ENCODE measurements at places on chromosomes 11 and 22.

DNA sequence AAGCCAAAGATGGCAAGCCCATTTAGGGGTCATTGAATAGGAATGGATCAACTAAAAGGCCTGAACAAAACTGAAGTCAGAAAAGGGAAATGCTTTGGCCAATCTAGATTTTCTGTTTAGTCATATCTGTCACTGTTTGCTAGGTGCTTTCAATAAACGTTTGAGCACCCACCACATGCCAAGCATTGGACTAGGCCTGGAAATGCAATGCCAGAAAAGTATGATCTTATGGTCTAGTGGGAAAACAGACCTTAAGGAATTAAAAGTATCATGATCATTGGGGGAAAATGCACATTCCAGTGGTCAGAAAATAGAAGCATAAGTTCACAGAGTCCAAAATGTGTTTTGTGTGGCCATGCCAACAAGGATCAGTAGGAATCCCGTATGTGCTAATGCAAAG lies 76.8 kb upstream of the BIRC3 start:
- no peak for DNase-seq

- DNase-seq, result no peak
Observed at GRCh38 chr11:76598426-76598839, 72.1 kb downstream of the LRRC32 start.

DNA sequence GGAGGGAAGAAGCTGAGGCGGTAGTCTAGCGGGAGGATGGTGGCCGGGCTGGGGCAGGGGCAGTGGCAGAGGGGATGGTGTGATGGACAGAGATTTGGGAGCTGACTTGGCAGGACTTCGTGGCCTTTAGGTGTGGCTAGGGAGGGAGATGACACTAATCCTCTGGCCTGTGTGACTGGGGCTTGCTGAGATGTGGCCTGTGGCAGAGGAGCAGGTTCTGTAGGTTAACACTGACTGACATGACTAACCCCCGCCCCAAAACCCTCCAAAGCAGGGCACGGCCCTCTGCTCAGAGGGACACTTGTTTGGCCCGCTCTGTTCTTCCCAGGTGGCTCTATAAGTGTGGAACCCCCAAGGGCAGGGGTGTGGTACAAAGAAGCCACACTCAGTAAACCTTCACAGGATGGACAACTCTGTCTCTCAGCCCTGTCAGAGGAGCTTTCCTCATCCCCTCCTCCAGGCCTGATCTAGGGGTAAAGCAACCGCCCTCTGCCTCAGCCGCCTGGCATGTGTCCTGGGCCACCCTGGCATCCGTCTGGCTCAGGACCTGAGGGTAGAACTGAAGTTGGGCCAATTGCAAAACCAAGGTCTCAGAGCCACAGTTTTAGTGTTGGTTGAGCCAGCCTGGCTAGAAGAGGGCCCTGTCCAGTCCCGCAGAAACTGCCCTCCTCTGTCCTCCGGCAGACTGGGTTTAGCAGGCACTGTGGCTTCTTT lies 15.6 kb downstream of the TOM1 start:
- no peak for DNase-seq

- DNase-seq, result no peak
Observed at GRCh38 chr11:102464859-102465500, 12.4 kb upstream of the TMEM123 start.

- no peak for DNase-seq
Observed at GRCh38 chr11:13923716-13924650, 38.5 kb upstream of the SPON1 start.

DNA sequence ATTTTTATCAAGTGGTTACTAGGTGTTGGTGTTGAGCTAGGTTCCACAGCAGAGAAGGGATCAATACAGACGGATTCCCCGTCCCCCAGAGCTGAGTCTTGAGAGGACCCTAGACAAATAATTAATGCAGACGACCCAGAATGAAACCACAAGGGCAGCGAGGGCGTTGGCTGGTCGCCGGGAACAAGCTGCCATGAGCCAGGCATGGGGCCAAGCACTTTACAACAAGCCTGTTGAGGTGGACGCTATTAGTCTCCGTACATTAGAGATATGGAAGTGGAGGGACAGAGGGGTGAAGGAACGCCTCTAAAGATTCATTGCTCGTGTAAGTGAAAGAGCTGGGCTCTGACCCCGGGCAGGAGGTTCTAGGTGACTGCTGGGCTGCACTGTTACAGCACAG lies 77.1 kb upstream of the EIF3D start:
- no peak for DNase-seq

DNA sequence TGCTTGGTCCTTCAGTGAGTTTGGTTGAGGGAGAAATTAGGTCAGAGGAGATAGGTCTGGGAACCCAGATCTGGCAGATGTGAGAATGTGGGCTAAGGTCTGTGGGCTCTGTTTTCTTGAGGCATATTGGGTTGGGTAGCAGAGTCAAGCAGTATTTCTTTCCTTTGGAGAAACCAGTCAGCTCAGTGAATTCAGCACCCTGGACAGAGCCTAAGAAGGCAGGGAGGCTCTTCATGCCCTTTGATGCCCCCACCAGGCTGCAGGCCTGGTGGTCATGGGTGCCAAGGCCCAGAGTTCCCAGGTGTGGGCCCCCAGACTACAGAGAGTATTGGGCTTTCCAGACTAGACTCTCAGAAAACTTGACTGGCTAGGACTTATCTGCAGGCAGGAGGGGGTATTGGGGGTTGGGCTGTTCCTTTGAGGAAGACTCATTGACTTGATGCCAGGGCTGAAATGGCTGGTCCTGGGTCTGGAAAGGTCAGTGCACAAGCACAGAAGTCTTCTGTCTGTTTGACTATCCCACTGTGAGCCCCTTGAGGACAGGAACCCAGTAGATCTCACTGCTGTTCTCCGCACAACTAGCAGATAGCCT lies 45.3 kb upstream of the NECTIN1 start:
- no peak for DNase-seq

DNA sequence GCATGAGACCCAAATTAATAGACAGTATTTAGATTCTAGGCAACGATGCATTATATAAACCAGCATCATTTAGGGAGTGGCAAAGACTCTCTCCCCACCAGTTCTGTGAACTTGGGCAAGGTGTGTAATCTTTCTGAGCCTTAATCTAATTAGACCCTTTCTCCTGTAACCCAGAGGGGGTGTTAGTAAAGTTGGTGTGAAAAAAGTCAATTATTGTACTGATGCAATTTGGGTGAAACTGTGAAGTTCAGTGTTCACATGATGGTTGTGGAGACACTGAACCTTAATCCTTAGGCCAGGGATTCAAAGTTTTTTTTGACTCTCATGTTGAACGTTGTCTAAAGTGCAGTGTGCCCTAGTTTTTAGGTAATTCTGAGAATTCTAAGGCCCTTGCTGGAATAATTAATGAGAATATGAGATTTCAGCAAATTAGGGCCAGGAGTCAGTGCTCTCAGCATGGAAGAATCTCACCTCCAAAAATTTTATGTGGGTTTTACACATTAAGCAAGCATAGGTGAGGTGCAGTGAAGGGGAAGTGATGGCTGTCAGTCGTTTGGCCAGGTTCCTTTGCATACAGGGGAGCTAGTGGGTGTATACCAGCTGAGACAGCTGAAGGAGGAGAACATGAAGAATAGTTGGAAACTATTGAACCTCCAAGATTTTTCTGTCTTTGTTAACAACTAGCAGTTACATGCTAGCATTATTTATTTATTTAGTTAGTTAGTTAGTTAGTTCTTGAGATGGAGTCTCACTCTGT lies 94.2 kb downstream of the PTPRJ start:
- DNase-seq, result no peak

GRCh38 chr11:27858866-27859265 lies 158.6 kb upstream of the BDNF start:
- no peak for DNase-seq

DNA sequence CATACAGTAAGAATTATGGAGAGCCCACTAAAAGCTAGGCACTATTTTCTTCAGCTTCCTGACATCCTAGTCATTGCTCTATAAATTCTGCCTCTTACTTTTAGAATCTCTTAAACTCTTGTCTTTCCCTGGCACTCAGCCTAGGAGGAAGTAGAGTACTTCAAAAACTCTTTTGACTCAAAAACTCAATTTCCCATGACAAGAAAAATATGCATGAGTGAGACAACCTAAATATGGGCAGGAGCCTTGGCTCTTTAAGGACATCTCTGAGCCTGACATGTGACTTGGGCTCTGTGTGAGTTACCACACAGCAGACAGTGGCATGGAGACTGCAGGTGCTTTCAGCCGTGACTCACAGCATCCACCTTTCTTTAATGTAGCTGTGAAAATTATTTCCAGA lies 97.5 kb upstream of the CCDC179 start:
- DNase-seq, result no peak

DNA sequence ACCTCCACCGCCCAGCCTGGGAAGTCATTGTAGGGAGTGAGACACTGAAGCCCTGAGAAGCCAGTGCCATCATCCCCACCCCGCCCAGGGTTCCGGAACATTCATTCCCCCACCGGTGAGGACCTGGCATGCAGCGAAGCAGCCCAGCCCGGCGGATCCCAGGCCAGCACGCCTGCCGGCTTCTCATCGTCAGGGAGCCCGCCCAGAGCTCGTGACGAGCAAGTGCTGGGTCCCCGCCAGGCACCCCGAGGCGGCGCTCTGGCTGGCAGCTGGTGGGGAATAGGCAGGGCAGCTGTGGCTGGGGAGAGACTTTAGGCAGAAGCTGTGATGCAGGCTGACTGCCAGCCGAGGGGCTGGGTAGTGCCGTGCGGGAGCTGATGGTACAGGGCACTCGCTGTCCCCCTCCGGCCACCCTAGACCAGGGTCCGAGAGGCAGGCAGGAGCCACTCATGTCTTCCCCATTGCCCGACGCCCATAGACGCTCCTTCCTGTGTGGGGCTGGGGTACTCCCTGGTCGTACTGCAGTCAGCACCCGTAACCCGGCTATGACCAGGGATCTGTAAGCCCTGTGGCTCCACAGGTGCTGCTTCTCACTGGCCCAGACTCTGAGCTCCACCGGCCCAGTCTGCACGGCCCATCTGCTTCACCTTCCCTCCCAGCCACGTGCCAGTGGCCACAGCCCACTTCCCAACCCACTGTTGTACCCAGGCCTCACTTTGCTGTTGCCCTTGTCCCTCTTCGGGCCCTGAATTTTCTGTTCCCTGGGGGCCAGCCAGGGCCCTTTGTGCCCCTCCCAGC lies 24.5 kb upstream of the CABP7 start:
- DNase-seq, result no peak

DNA sequence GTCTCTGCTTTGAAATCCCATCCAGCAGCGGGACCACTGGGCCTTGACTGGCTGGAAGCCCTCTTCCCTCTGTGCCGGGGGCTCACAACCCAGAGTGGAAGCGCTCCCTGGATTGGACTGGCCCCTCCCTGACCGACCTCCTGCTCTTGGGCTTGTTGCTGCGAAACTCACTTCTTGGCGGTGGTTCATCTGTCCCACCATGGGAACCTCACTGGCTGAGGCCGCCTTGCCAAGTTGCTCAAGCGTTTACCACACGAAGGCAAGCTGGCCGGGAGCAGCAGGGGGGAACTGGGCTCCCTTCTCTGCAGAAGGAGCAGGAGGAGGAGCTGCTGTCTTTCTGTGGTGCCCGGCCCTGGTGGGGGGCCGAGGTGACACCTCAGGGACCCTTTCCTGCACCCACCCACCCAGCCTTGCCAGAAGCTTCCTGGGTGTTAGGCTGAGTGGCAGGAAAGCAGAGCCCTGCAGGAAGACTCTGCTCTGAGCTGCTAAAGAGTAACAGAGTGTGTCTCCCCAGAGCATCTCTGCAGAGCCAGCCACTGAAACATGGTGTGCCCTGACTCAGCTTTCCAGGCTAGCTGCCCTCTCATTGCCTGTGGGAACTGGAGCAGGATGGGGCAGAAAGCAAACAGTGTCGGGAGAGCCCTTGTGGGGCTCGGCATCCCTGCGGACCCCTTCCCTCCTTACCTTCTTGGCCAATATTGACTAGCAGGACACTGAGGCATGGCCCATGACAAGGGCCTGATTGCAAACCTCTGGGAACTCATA lies 88.5 kb upstream of the ALX4 start:
- DNase-seq, result no peak

GRCh38 chr22:36982136-36982535 lies 37.1 kb downstream of the TST start:
- DNase-seq, result no peak

GRCh38 chr11:69817265-69818230 lies 1.7 kb downstream of the FGF3 start:
- DNase-seq, result no peak

DNA sequence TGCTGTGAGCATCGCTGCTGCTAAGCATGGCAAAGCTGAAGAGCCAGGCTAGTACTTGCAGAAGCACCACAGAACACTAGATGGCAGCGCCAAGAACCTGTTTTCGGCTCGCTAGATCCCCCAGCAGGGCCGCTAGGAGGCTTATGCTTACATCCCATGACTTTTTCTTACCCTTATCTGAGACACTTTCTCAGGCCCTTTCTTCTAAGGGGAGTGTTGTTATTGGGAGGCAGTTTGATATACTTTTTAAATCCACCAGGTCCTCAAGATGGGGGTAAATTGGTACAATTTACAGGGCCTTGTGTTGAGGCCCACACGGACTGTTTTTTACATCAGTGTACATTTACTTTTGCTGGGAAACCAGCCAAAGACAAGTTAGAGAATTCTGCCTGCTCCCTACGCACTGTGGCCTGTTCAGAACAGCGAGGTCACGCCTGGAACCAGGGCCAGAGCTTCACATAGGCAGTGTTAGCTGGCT lies 4.0 kb downstream of the TRIM6 start:
- peak; percentile 38 for DNase-seq

DNA sequence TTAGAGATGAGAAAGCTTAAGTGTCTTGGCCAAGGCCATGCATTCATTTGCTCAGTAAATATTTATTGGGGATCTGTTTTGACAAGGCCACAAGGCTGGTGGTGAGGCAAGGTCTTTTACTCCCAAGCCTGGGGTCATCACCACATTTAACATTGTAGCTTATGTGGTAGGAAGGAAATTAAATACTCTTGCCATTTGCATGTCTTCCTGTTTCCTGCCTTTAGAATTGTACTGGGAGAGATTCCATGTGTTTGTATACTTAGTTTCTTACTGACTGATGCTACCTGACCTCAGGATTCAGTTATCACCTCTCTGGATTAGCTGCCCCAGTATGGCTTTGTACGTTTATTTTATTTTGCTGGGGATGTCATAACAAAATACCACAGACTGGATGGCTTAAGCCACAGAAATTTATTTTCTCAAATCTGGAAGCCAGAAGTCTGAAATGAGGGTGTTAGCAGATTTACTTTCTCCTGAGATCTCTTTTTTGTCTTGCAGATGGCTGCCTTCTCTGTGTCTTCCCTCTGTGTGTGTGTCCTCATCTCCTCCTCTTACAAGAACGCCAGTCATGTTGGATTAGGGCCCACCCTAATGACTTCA lies 44.8 kb downstream of the SPECC1L start:
- DNase-seq, result no peak

- DNase-seq, result no peak
Observed at GRCh38 chr11:15890031-15890713, 466.2 kb downstream of the SOX6 start.

- no peak for DNase-seq
Observed at GRCh38 chr11:61912991-61913698, 4.2 kb downstream of the RAB3IL1 start.

GRCh38 chr11:116787786-116788486 lies at the start of gene ZPR1:
Gene ZPR1, minus strand, starts transcription at chr11:116788023. Its CDS starts 33 bp downstream, at chr11:116787990.
- DNase-seq, result peak; percentile 80

GRCh38 chr11:93757301-93757700 lies 15.8 kb downstream of the C11orf54 start:
- DNase-seq, result no peak

GRCh38 chr11:78961247-78961646 lies 386.6 kb upstream of the NARS2 start:
- DNase-seq, result no peak

Measured in activated T-cell treated with anti-CD3 and anti-CD28 coated beads for 24 hours (primary cell).